Activated CD4-positive, alpha-beta T cell treated with anti-CD3 and anti-CD28 coated beads, Interleukin-10, Interleukin-2, amounts not matched to agents 100 ng/mL and 50 ng/mL, durations not matched to agents 16 hours and 8 hours (primary cell): ENCODE measurements at places on chromosomes 7 and 10.

DNA sequence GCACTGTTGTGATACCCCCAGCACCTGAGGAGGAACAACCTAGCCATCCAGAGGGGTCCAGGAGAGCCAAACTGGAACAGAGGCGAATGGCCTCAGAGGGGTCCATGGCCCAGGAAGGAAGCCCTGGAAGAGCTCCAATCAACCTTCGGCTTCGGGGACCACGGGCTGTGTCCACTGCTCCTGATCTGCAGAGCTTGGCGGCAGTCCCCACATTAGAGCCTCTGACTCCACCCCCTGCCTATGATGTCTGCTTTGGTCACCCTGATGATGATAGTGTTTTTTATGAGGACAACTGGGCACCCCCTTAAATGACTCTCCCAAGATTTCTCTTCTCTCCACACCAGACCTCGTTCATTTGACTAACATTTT lies 1.6 kb upstream of the CASP2 start:
- no peak for DNase-seq

DNA sequence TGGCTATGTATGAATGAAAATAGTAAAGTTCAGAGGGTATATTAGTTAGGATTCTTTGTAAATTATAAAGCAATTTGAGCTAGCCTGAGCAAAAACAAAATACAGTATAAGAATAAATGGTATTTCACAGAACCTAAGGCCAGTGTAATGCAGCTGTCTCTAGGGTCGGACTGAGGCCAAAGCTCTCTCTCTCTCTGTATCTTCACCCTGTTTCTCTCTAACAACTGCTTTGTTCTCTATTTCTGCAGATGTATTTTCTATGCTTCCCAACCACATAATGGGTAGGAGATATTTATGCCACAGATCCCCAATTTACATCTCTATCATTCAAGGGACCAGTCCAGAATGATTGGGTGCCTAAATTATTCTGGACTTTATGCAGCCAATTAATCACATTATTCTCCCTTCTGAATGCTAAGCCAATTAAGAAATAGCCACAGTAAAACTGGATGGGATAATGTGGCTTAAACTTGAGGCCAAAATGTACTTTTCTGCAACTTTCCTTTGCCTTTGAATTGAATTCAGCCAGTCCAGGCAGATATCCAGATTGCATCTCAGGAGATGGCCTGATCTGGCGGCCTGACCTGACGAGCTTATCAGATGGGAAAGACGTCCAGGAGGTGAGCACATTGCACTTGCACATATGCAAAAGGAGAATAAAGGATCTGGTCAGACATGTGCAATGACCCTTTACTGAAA lies 24.6 kb upstream of the IMMP2L start:
- no peak for DNase-seq

DNA sequence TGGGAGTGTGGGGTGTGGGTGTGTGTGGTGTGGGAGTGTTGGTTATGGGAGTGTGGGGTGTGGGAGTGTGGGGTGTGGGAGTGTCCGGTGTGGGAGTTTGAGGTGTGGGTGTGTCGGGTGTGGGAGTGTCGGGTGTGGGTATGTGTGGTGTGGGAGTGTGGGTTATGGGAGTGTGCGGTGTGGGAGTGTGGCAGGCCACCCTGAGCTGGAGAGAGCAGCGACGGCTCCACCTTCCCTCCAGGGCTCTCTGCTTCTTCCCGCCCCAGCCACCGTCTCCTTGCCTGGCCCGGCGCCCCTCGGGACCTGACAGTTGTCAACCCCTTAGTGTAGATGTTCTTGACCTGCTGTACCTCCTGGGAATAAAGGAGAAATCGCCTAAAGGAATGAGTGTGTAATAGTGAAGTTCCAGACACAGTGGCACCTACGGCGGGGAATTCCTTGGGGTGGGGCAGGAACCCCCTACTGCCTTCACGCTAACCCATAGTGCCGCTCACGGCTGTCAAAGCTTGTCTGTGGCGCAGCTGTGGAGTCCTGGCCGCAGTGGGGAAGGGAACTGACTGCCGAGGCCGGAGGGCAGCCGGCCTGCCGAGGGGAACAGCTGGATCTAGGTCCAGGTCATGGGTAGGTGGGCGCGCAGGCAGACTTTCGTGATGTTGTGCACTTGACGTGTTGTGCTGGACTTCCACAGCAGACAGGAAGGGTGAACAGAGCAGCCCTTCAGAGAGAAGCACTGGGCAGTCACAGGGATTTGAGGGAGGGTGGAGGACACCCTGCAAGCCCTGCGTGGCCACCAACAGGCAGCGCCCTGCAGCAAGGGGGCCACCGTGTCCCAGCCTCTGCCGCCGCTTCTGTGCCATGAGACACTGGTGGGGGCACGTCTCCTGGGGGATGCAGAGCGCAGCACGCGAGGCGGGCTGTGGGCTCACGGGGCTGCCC lies 49.0 kb upstream of the EN2 start:
- DNase-seq: no peak

- DNase-seq: no peak
Observed at GRCh38 chr10:69014171-69014570, 25.6 kb downstream of the KIFBP start.

DNA sequence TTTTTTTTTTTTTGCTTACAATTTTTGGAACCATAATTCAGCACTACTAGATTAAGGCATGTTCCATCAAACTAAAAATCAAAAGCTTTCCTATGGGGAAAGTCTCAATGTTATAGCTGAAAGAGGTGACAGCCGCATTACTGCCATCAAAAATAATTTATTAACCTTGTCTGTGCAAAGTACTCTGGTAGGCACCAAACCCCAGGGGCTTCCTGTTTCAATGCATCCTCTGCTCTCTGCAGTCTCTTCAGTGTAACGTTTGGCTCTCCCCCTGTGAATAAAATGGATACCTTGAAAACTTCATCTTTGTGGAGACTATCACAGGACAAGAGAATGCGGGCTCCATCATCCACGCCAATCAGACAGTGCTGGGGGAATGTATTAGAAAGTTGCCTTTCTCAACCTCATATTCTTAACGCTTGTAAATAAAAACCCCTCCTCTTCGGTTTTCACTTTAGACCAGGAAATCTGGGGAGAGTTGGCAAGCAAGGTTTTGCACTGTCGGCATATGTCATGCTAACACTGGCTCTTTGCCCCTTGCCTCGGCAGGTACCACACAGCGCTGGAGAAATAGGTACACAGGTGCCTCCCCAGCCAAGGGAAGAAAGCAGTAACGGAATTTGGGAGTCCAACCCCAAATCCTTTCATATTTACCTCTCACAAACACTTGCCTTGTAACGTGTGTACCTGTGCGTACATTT lies 1.6 kb upstream of the NRG3 start:
- DNase-seq: no peak

DNA sequence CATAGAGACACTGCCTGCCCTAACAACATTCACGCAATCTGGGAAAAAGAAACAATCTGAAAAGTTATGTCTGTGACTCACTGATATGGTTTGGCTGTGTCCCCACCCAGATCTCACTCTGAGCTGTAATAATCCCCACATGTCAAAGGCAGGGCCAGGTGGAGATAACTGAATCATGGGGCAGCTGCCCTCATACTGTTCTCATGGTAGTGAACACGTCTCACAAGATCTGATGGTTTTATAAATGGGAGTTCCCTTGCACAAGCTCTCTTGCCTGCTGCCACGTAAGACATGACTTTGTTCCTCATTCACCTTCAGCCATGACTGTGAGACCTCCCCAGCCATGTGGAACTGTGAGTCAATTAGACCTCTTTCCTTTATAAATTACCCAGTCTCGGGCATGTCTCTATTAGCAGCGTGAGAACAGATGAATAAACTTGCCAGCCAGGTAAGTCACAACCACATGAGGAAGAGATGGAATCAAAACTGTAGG lies 341.5 kb upstream of the AOAH start:
- peak; percentile 83 for DNase-seq

GRCh38 chr10:67127441-67127840 lies 201.6 kb downstream of the LRRTM3 start:
- DNase-seq: no peak

- no peak for DNase-seq
Observed at GRCh38 chr10:64574371-64574770, 1053.2 kb downstream of the REEP3 start.

- no peak for DNase-seq
Observed at GRCh38 chr7:22137026-22137425, 191.3 kb upstream of the CDCA7L start.

- DNase-seq: peak; percentile 22
Observed at GRCh38 chr7:37108615-37109014, 340.0 kb downstream of the ELMO1 start.

DNA sequence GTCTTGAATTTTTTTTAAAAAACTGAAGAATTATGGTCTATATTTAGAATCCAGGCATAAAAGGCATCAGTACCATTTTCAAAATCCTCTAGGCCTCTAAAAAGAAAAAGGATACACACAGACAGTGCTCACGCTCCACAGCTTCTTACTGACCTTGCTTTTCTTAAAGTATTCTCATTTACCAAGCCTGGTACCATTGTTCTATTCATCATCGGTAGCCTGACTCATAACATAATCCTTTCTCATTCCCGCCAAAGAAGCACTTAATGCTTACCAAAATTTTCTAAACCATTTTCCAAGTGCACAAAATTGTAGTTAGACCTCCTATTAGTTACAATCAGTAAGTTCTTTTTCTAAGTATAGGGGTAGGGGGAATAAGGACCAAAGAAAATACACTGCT lies 54.6 kb downstream of the ATE1 start:
- no peak for DNase-seq

DNA sequence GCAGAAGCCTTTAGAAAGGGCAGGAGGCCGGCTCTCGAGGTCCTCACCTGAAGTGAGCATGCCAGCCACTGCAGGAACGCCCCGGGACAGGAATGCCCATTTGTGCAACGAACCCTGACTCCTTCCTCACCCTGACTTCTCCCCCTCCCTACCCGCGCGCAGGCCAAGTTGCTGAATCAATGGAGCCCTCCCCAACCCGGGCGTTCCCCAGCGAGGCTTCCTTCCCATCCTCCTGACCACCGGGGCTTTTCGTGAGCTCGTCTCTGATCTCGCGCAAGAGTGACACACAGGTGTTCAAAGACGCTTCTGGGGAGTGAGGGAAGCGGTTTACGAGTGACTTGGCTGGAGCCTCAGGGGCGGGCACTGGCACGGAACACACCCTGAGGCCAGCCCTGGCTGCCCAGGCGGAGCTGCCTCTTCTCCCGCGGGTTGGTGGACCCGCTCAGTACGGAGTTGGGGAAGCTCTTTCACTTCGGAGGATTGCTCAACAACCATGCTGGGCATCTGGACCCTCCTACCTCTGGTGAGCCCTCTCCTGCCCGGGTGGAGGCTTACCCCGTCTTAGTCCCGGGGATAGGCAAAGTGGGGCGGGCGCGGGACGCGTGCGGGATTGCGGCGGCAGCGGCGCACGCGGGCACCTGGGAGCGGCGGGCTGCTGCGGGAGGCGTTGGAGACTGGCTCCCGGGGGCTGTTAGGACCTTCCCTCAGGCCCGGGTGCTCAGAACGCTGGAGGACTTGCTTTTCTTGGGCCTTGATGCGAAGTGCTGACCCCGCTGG lies at the start of gene FAS:
Gene FAS (plus strand): TSS at position 415 of the 777 bp plus-strand sequence. CDS start 79 bp downstream, at position 494.
- peak; percentile 88 for DNase-seq

DNA sequence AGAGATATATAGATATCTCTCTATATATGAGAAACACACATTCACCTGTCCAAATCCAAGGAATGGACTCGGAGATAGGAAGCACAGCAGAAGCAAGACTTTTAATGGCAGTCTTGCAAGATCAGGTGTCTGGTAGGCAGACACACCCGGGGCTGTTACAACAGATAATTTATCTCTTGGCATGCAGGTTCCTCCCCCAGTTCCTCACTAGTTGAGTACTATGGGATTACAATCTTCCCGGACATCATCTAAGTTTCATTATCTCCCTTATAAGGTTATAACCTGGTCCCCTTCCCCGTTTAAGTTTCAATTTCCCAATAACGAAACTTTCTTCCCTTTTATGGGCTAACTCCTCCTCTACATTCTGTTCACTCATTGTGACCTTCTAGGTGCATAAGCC lies 399.3 kb downstream of the PPP1R3A start:
- DNase-seq: no peak

DNA sequence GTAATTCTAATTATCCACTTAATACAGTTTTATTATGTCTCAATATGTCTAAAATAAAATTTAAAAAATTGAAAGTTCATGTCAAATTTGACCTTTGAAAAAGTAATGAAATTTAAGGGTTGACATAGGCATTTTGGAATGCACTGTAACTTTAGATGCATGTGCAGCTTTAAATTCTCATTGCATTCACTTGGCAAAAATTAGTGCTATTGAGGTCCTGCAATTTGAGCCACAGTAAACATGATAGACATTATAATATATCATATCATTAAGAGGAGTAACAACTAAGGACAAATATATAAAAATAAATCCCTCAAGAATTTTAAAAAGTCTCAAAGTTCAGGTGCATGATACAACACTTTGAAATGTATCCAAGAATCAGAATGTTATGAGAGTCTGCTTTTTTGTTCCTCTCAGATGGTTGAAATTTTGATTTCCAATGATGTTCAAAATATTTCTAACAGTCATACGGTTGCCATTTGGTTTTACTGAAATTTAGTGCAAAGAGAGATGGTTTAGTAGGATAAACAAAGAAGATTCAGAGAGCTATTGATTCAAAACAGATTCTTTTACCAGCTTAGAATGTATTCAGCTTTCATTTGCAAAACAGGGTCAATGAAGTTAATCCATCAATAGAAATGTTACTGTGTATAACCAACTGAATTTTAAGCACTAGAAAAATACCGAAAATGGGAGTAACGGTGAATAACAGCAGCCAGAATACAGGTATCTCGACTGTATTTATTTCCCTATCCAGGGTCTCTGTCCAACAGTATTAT lies 71.8 kb downstream of the SEMA3A start:
- no peak for DNase-seq
